Left ventricle myocardium superior (tissue), 1 donor: ENCODE measurements at places on chromosomes 5 and 9. TPM values are rescaled to one million over a fixed set of nuclear protein-coding genes. Genes with fewer than 3 reads are reported as not detected.

The DDX4 gene
- not detected for total RNA-seq

The RASGRF2 gene
- 6.5 TPM for total RNA-seq

- DNase-seq, result no peak
Measured at GRCh38 chr5:148179234-148179824, 11.0 kb downstream of the SPINK14 start.

DNA sequence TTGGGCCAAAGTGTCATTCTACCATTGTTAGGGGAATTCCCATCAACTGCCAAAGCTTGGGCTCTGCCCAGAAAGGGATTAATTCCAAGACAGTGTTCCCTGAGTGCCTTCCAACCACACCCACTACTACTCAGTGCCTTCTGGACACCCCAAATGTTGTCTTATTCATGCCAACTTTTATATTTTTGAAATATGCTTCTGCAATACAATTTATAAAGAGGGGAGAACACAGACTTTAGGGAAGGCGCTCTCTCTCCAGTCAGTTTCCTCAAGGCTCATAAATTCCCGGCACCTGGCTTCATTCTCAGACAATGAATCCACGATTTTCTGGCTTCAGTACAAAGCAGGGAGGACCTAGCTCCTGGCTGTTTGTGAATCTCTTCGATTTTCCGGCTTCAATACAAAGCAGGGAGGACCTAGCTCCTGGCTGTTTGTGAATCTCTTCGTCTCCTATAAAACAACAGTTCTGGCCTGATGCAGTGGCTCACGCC is 120.1 kb upstream of the MYO10 start:
- DNase-seq, result no peak

DNA sequence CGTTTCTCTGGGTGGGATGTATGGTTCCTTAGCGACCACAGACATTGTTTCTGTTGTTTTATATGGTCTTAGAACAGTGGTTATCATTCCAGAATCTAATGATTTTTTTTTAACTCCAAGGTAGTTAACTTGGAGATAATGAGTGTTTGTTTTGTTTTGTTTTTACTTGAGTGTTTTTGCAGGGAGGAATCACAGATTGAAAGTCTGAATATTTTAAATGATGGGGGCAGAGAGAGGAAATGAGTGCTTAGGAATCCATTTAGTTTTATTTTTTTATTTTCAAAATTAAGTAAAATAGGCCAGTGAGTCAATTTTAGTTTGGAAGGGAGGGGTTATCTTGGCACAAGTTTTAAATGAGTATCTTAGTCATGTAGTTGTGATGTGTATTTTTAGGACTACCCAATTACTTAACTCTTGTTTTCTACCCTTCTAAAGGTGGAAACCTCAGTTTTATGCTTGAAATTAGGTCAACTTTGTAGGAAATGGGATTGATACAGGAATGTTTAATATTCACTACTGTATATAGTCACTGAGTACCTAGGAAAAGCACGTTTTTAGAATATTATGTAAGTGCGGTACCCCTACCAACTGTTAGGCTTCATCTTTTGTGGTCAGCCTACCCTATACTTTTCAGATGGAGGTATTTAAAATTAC is 2.0 kb downstream of the UBE2R2 start:
- DNase-seq, result no peak

DNA sequence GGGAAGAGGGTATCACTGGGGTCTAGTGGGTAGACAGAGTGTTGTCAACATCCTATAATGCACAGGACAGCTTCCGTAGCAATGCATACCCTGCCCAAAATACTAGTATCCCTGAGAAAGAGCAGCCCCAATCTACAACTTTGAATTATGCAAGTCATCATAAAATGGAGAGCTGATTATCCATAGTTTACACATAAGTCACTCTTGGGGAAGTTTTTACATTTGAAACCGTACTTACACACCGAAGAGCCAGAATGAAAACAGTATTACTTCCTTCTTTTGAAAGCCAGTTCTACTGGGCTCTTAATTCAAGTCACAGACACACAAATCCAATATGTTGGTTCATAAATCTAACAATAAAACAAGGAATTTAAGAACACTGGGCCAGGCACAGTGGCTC is 21.6 kb downstream of the RNF145 start:
- no peak for DNase-seq
